ENCODE measurements at places on chromosomes 11 and 22. TPM values are rescaled to one million over a fixed set of nuclear protein-coding genes. Genes with fewer than 3 reads are reported as not detected.

- no peak for DNase-seq
Observed at GRCh38 chr11:13897646-13898276, 64.8 kb upstream of the SPON1 start.

The ABCC8 gene
- total RNA-seq = not detected

DNA sequence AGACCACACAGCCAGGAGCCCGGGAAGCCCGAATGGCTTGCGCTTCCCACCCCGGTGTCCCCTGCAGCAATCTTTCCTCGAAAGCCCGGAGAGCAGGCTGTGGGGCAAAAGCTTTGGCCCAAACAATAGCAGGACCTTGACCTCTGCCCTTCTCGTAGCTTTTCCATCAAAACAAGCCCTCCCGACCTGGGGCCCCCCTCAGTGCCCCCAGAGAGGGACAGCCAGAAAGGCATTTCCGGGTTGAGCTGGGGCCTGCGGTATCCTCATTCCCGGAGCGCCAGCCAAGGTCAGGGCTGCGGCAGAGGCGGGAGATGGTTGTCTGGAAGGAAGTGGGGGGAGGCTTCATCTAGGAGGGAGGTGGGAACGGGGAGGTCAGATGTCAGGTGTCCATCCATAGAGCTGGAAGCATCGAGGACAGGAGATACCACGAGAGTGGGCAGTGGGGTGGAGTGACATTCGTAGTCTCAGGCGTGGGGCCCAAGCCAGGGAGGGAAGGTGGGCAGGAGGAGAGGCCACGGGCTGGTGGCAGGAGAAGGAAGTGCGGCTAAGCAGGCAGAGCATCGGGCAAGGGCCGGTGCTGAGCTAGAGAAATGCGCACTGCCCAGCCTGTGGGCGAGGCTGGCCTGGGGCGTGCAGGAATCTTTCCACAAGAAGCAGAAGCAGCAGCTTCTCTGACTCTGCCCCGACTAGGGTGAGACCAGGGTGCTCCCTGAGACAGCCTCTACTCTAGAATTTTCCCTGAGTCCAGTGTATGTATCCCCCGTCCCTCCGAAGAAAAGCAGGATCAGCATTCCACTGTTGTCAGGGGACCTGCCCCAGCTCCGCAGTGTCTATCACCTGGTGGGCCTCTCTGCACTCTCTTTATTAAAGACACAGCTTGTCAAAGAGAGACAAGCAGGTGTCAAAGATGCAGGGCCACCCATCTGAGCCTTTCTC is 14.3 kb downstream of the PDGFB start:
- DNase-seq = no peak

GRCh38 chr11:113567867-113568544 is 92.8 kb upstream of the DRD2 start:
- no peak for DNase-seq

The LDHAL6A gene
- not detected for total RNA-seq

- no peak for DNase-seq
Observed at GRCh38 chr22:49255741-49256318, 571.8 kb downstream of the BRD1 start.

DNA sequence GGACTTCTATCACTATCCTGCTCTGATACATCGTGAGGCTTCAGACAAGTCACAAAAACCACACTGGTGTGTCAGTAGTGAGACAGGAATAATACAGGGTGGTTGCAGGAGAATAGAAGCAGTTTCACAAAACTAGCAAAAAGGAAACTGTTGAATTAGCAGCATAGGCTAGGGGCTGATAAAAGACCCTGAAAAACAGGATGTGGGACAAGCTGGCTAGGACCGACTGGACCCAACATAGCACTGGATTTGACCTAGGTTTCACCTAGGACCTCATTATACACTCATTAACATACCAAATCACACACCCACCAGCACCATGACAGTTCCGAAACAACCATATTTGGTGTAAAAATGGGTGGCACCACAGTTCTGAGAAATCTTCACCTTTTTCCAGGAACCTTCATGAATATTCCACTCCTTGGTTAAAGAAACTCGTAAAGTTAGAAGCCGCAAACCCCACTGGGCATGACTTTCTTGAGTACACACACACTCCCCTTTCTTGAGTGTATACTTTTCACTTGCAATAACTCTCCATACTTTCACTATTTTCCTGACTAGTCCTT is 76.2 kb downstream of the SLC1A2 start:
- DNase-seq = no peak

DNA sequence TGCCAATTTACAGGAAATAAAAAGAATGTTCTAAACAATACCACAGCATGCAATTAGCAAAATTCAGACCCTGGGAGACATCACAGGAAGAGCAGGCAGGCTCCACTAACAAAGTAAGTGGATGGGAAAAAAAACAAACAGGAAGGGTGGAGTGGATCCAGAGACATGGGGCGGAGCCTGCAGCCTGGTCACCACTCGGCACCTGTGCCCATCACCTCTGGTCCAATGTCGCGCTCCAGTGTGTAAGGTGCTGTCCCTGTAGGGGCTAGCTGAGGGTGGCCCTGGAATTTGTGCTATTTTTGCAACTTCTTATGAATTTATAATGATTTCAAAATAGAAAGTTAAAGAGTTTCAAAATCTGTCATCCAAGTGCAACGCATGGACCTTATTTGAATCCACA is 11.0 kb upstream of the MOB2 start:
- no peak for DNase-seq

The OLFML1 gene
- 0.05 TPM for total RNA-seq

GRCh38 chr11:80281194-80281593 is 840.4 kb upstream of the TENM4 start:
- DNase-seq = no peak

DNA sequence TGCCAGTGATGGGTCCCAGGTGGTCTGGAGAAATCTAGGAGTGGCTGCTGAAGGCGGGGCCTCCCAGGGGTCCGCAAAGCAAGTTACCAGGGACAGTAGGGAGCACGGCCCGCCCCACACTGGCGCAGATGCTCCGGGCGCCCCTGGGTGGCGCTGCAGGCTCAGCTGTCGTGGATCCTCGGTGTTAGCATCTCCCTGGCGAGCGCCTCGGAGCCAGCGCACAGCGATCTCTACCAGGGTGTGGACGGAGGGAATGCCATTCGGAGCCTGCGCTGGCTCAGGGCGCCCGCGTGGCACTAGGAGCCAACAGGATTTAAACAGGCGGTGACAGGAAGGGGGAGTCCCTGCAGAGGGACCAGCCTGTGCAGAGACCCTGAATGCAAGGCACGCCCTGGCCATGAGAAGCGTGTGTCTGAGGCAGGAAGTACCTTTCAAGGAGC is 20.2 kb downstream of the FADS3 start:
- DNase-seq = peak; percentile 63

The IFITM10 gene
- 0.49 TPM for total RNA-seq

The ACRV1 gene
- total RNA-seq = not detected

GRCh38 chr22:20542736-20543135 is 35.3 kb downstream of the MED15 start:
- no peak for DNase-seq

DNA sequence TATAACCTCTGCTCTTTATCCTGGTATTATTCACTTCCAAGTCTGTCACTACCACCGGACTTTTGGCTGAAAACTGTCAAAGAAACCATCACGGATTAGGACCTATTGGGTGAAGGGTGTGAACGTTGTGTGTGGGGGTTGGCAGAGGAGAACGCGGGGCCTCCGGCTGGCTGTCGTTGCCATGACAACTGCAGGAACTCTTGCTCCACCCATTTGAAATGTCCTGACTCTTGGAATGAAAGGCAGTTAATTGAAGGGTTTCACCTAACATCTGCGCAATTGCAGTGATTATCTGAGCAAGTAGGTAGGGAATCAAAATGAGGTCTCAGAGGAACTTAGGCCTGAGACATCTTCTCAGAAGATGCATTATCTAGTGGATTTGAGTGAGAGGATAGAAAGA is 60.9 kb upstream of the CLMP start:
- no peak for DNase-seq

The ALG9 gene
- 47.5 TPM for total RNA-seq

The CDC42EP1 gene
- 43.7 TPM for total RNA-seq

The CADM1 gene
- 0.35 TPM for total RNA-seq

DNA sequence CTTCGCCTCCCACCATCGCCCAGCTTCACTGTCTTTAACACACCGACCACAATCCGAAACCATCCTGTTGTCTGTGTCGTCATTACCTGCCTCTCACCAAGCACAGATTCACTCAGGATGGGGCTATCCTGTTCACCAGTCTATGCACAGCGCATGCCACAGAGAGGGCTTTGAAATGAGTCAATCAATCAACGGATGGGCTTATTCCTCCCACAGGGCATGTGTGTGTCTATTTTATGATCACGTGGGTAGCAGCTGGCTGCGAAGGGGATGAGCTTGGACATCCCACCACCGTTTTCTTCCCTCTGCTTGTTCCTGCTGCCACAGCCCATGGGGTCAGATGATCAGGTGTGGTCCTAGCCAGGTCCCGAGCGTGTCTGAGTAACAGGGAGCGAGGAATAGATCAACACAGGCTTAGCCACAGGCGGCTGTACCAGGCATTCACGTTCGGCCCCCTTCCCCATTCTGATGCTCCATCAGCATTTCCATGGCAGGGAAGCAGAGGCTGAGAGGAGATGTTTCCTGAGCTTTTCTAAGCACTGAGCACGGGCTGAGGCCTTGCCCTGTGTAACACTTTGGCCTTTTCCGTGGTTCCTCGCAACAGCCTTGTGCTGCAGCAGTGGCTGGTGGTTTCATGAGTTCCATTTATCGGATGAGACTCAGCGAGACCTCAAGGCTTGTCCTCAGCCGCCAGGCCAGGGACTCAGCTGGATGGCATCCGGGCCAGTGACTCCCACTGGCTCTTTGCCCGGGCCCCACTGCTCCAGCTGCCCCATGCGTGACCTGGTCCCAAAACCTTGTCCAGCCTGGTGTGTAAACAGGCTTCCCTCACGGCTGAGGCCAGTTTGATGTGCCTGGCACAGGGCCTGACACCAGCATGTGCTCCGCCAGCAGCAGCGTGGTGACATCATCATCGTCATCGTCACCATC is 48.1 kb upstream of the FGF3 start:
- DNase-seq = no peak

DNA sequence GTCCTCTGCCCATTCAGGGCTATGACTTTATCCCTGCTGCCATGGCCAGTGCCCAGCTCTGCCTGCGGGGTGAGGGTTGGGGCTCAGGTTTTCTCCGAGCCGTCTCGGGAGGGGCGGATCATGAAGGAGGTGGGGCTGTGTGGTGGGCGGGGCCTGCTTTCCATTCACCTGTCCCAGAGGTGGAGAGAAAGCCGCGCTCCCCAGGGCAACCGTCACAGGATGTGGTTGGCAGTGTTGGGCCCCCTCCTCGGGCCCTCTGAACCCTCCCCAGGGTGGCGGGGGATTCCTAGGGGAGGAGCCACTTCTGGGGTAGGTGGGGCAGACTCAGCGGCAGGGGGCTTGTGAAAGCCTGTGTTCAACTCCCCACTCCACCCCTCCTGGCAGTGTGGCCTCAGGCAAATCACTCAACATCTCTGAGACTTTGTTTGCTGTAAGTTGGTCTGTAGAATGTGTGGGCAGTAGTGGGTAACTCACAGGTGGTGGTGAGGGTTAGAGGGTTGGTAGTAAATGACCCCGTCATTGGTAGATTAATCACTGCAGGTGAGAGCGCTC is 50.3 kb downstream of the CD6 start:
- no peak for DNase-seq

The SDHD gene
- 152 TPM for total RNA-seq

- no peak for DNase-seq
Observed at GRCh38 chr11:75103380-75104026, 6.8 kb upstream of the OR2AT4 start.

The MMP1 gene
- 23.3 TPM for total RNA-seq

GRCh38 chr22:37659897-37660708 is 1.6 kb downstream of the PDXP start:
- DNase-seq = no peak

GRCh38 chr22:32052936-32053791 is 10.1 kb downstream of the SLC5A1 start:
- DNase-seq = no peak

- no peak for DNase-seq
Observed at GRCh38 chr11:45280449-45280848, 5.7 kb downstream of the SYT13 start.

DNA sequence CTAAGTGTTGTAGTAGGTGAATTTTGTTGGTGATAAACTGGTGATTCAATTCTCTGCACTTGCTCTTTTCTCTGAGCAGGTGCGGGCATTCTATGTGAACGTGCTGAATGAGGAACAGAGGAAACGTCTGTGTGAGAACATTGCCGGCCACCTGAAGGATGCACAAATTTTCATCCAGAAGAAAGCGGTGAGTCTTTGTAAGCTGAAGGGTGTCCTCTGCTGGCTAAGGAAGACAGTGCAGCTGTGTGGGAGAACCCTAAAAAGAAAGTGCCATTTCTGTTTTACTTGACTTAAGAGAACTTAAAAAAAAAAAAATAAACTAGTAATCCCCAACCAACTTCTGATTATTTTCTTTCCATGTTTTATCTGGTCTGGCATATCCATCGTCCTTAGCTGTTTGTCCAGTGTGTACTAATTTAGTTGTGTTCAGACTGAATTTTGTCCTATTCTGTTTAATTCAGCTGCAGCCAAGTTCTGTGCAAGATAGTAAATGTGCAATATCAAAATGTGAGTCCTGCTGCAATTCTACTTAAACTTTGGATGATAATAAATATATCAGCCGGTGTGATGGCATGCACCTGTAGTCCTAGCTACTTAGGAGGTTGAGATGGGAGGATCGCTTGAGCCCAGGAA is 29.6 kb downstream of the CAT start:
- peak; percentile 46 for DNase-seq

The ALDH3B1 gene
- total RNA-seq = 60.8 TPM
